Activated CD4-positive, alpha-beta T cell treated with anti-CD3 and anti-CD28 coated beads for 1 hour (primary cell): ENCODE measurements at places on chromosomes 12 and 14.

GRCh38 chr14:75430116-75430515 is 2.3 kb downstream of the JDP2 start:
- no peak for DNase-seq

DNA sequence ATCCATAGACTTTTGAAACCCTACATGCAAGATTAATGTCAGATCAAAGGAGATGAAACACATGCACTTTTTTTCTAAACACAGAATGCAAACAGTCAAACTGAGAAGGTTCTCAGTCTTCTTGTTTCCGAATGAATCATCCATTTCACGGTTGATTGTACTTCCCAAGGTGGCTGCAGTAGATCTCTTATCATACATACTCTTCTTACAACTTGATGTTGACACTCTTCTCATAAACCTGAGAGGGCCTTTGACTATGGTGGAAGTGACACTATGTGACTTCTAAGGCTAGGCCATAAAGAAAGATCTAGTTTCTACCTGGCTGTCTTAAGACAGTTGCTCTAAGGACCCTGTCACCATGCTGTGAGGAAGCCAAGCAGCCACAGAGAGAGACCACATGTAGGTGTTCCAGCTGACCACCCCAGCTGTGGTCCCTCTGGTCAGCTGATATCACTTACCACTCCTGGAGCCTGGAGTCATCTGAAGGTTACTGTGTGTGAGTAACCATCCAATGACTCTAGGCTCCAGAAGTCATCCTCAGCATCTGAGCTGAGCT is 67.2 kb upstream of the HMGA2 start:
- no peak for DNase-seq

DNA sequence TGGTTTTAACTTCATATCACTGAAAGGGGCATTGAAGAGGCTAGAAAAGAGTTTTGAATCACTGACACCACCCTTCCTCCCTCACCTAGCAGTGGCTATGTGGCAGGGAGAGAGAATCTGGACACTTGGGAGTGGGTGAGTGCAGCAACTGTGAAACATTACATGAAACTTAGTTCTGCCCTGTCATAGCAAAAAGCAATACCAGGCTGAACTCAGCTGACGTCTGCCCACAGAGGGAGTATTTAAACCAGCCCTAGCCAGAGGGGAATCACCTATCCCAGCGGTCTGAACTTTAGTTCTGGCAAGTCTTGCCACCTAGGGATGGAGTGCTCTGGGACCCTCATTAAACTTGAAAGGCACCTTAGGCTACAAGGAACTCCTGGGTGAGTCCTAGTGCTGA is 20.7 kb upstream of the UNC79 start:
- no peak for DNase-seq

GRCh38 chr12:107402041-107403022 is 283.3 kb upstream of the PWP1 start:
- peak; percentile 49 for DNase-seq

- DNase-seq, result no peak
These were observed 229.8 kb upstream of the LRIG3 start for GRCh38 chr12:59149995-59150642.

- DNase-seq, result no peak
These were observed 22.1 kb upstream of the CEP83 start for GRCh38 chr12:94481734-94482133.

DNA sequence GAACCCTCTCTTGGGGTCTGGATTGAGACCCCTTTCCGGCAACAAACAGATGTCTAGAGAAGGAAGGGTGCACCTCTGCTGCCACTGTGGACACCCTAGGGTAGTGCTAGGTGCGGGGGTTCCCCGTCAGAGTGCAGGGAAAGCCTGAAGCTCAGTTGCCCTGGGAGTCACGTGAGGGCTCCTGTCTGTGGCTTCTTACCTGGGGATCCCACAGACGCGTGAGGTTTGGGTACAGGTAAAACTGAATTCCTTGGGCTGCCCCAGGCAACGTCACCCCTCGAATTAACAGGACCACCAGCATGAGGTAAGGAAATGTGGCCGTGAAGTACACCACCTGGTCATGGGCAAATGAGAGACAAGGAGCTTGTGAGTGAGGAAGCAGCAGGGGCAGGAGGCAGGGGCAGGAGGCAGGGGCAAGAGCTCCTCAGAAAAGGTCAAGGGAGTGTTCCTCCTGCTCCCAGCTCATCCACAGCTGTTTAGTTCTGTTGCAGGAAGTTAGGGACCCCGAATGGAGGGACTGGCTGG is 21.0 kb upstream of the SLC6A12 start:
- DNase-seq, result no peak

- no peak for DNase-seq
These were observed 14.2 kb upstream of the PLXNC1 start for GRCh38 chr12:94133964-94134795.

GRCh38 chr12:81596558-81596957 is 162.6 kb downstream of the PPFIA2 start:
- no peak for DNase-seq

- no peak for DNase-seq
These were observed 753.6 kb downstream of the SLC16A7 start for GRCh38 chr12:60349232-60349978.

- DNase-seq, result no peak
These were observed 966.2 kb downstream of the NRXN3 start for GRCh38 chr14:79136071-79137044.
